ENCODE measurements at places on chromosomes 2 and 18. TPM values are rescaled to one million over a fixed set of nuclear protein-coding genes. Genes with fewer than 3 reads are reported as not detected.

DNA sequence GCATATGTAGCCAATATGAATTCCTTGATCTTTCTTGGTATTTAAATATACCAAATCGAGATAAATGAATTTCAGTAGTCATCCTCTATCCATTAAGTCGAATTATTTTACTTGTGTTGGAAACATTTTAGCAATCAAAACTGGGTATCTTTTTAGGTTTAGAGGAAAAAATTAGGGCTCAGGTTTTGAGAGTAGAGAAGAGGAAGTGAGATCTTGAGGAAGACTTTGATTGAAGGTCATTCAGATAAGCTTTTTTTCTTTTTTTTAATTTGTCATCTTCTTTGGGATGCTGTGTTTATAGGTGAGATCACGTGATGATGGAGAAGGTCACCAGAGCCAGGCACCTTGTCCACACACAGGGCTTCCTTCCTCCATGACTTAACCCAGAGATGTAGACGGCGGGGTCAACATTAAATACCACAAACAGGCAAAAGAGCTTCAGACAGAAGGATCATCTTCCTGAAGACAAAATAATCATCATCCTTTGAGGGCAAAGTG lies 750.1 kb downstream of the RNF144A start:
- DNase-seq = no peak

DNA sequence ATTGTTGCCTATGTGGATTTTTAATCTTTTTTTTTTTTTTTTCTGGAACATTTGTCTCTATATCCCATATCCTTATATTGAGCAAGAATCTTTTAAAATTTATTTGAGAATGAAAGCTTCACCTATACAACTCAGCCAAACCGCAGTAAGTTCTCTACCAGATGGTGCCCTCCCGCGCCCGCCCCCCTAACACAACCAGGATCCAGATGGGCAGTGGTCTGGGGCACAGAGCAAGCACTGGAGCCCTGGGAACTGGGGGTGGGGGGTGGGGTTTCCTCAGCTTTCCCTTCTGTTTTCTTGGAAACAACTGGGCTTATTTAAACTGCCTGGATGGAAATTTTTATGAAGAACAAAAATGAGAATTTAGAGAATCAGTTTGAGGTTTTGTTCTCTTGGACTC lies 74.6 kb downstream of the ACAA2 start:
- no peak for DNase-seq

- no peak for DNase-seq
Observed at GRCh38 chr2:241107031-241107783, 5.1 kb upstream of the MTERF4 start.

DNA sequence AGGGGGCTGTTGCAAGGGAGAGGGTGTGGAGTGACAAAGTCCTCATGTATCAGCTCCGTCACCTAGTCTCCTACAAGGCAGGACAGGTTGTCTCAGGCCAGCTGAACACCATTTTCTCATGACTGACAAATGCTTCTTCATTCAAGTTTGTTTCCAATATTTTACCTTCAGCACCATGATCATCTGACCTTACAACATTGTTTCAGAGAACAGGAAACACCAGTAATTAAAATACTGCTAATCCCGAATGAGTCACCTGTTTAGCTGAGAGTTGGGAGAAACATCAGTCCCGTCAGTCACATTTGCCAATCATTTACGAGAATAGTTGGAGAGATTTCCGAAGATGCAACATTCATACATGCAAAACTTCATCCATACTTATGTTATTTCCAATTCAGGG lies 25.7 kb upstream of the SP5 start:
- DNase-seq = no peak

DNA sequence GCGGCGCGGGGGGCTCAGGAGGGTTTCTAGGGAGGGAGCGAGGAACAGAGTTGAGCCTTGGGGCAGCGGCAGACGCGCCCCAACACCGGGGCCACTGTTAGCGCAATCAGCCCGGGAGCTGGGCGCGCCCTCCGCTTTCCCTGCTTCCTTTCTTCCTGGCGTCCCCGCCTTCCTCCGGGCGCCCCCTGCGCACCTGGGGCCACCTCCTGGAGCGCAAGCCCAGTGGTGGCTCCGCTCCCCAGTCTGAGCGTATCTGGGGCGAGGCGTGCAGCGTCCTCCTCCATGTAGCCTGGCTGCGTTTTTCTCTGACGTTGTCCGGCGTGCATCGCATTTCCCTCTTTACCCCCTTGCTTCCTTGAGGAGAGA lies 5.2 kb downstream of the PROC start:
- no peak for DNase-seq

DNA sequence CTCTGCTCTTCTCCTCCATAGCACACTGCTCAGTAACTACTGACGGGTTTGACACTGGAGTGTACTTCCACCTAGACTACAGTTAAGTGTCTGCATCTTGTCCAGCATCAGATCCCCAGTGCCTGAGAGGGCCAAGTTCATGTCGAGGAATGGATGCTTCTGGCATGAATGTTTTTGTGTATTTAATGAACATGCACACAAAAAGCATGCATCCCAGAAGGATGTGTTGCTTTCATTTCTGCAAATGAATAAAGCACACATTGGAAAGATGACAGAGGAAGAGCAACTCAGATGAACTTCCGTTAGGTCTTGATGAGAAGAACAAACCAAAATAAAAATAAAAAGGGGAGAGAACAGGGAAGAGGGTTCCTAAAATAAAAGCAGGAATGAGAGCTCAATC lies 27.9 kb downstream of the C2orf49 start:
- DNase-seq = no peak

DNA sequence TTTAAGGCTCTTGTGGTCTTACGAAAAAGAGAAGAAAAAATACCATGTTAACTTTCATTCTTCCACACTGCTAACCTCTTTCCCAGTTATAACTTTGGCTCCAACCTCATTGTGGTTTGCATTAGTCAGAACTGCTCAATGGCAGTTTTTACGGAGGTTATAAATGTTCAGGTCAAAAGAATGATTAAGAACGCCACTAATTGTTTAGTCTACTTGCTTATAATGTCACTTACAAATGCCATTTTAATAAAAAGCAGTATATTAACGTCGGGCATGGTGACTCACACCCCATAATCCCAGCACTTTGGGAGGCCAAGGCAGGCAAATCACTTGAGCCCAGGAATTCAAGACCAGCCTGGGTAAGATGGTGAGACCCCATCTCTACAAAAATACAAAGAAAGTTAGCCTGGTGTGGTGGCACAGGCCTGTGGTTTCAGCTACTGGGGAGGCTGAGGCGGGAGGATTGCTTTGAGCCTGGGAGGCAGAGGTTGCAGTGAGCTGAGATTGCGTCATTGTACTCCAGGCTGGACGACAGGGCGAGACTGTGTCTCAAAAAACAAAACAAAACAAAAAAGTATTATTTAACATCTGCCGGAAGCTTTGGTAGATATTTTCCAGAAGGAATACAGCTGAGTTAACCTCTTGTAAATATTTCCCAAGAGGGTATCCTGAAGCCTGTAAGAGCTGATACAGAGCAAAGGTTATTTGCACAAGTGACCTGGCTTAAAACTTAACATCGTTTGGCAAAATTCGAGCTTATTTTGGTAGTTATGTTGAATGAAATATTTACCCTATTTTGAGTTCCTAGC lies 5.1 kb downstream of the AGPS start:
- DNase-seq = peak; percentile 98

- peak; percentile 75 for DNase-seq
Observed at GRCh38 chr2:186543561-186544131, 46.2 kb upstream of the ITGAV start.

GRCh38 chr2:127040169-127040568 lies 66.8 kb downstream of the BIN1 start:
- no peak for DNase-seq

GRCh38 chr18:42742474-42742873 lies 373.0 kb downstream of the RIT2 start:
- no peak for DNase-seq

DNA sequence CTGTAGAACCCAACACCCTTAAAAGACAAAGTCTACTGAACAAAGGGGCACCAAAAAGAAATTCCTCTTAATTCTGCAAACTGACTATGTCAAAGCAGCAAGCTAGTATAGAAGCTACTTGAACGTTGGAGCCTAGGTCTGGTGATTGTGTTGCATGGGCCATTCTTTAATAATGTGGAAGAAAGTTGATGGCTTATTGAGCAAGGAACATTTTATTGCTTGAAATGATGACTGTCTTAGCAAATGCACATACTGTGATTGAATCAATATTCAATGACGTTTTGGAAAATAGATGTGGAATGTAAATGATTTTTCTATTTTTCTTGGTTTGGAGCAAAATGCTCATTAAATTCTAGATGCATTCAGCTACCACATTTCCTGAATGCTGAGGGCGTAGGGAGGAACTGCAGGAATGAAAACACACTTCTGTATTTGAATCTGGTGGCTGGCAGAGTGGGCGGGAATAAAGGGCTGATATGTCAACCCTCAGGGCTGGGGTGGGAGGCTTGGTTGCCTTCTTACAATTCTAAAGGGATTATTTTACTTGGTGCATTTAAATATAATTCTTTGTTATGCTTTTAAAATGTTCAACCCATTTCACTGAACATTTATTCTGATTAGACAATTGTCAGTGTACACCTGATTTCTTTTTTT lies 26.5 kb downstream of the MYO3B start:
- DNase-seq = no peak

DNA sequence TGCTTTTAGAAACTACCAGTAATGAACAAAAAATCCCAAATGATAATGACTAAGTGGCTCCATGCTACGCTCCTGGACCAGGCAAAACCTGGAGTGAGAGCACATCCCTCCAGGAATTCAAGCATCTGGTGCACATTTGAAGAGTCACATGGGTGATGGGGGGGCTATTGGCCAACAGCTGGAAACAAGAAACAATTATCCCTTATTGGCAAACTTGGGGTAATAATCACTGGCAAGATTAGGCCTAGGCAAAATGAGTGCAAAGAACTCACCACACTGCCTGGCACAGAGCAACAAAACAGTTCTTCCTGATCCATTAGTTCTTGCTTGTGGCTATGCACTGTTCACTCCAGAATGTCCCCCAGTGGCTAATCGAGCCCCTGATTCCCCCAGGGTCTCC lies 66.1 kb downstream of the GYPC start:
- DNase-seq = no peak

GRCh38 chr2:167946441-167946841 lies 301.0 kb downstream of the STK39 start:
- DNase-seq = no peak

DNA sequence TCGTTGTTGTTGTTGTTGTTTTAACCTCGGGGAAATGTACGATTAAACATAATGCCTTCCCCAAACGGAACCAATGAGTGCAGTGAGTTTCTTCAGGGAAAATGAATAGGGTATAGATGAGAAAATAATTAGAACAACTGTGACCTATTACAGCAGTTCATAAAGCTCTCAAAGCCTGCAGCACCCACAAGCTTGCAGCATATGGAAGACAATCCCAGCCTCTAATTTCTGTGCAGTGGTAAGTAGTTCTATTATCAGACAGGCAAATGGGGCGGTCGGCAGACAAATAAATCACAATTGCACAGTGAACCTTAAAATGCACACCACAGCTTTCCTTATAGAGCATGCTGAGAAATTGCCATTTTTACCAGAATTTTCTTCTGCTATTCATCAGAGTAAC lies 159.5 kb downstream of the MYT1L start:
- DNase-seq = no peak

DNA sequence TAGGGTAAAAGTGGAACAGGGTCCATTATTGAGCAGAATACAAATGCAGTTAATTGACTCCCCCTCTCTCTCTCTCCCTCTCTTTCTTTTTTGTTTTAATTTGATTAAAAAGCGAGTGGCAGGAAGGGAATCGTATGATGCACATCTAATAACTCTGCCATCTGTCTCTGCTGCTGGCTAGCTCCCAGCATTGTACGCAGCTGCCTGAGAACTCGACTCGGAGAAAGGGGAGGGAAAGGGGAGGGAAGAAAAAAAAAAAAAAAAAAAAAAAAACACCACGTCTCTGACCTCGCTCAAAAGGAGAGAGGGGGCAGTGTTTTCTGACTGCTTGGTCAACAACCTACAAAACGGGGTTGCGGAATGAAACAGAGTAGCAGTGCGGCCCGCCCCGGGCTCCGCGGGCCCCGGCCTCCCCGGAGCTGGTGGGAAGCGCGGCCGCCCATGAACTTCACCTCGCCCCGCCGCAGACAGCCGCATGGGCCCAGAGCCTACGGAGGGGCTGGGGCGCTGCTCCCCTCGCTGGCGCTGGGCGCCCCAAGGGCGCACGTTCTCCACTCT lies 265.7 kb downstream of the TCF4 start:
- DNase-seq = peak; percentile 74

DNA sequence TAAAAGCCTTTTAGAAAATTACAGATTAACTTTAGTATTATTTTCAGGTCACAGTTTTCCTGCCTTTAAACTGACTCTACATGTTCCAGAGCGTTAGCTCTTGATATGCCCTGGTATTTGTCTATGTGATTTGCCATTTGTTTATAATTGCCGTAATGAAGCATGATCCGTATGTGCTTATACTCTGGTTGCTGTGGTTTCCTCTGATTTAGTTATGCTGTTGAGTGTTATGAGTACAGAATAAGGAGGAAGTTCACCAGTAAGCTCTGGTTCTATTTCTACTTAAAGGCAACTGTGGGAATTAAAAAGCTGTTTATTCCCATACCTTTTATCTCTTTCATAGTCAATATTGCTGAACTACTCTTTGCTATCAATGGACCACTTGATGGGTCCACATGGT lies 123.5 kb downstream of the OSBPL6 start:
- no peak for DNase-seq

ZNF532 gene
- 75.3 TPM for polyA plus RNA-seq

SALL3 gene
- not detected for polyA plus RNA-seq

IL1B gene
- 7.6 TPM for polyA plus RNA-seq

HOXD12 gene
- polyA plus RNA-seq = not detected

FN1 gene
- polyA plus RNA-seq = 4,778 TPM

ABHD1 gene
- polyA plus RNA-seq = 0.07 TPM

TMEFF2 gene
- polyA plus RNA-seq = 0.25 TPM

ATOH8 gene
- polyA plus RNA-seq = 19.5 TPM

STK11IP gene
- polyA plus RNA-seq = 21.0 TPM

RAB12 gene
- polyA plus RNA-seq = 25.6 TPM

REG3G gene
- not detected for polyA plus RNA-seq

NDUFV2 gene
- 124 TPM for polyA plus RNA-seq

ALK gene
- polyA plus RNA-seq = not detected

KIAA2012 gene
- 0.13 TPM for polyA plus RNA-seq

Data from BJ (cell line).